ENCODE measurements at places on chromosomes 2 and 18.
A peak's percentile ranks its signal among the peaks of the same experiment; 100 is the strongest.

DNA sequence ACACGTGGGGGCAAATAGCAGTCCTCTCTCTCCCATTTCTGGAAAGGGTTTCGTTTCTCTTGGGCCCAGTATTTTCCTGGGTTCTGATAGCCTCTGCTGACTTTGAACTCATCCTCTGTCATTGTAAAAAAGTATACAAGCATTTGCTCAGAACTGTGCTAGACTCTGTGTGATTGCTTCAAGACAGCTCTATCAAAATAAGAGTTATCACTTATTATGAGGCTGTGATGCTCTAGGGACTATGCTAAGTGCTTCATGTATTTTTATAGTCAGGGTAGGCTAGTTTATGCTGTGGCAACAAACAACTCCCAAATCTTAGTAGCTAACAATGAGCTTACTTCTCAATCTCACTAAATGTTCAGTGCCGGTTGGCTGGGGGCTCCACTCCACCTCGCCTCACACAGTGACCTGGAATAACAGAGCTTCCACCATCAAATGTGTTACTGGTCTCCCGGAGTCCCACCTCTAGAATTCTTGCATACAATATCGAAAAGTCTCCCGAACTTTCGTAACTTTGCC is 110.8 kb upstream of the CDC42EP3 start:
- DNase-seq = no peak

DNA sequence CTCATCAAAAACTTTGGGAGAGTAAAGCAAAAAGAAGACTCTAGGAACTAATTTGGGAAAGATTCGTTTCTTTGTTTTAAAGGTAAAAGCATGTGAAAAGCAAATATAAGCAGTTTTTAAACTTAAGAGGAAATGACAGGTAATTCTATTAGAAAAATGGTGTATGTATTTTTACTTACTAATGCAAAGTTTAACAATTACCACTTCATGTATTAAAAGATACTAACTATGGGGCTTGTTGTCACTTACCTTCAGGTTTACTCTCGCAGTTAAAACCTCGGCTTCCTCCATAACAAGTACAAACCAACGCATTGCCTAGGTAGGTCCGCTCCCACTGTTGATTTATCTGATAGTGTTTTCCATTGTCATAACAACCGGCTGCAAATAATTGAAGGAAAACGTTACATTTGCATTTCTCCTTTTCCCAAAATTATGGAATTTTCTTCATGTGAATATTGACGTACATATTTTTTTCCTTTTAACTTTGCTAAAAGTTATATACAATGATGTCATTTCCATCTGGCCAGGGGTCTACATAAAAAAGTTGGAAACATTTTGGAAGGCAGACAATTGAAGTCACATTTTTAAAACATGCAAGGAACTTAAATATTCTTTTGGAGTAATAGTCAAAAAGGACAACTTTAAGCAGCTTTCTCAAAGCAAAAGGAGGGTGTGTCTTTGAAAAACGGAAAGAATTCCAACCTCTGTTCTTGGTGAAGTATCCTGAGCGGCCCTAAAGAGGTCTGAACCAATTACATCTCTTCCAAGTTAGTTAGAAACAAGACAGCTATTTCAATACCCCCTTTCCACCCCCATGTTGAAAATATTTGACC is 1.2 kb downstream of the FN1 start:
- no peak for DNase-seq

DNA sequence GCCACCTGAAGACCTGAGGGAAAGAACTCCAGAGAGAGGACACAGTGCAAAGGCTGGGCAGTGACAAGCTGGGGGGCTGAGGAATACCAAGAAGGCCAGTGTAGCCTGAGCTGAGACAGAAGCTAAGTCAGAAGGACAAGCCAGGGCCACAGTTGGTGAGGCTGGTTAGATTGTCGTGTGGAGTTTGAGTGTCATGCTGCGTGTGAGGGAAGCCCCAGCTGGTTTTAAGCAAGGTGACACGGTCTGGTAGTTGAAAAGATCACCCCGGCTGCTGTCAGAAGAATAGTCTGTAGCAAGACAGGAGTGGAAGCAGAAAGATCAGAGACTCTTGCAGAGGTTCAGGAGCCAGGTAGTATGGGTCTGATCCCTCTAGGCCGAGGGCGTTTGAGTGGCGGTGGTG is 50.6 kb upstream of the RMDN2 start:
- DNase-seq = no peak

GRCh38 chr2:177711483-177712265 is 319.1 kb downstream of the AGPS start:
- no peak for DNase-seq

- DNase-seq = no peak
These were observed 40.0 kb upstream of the FRZB start for GRCh38 chr2:182906454-182906853.

DNA sequence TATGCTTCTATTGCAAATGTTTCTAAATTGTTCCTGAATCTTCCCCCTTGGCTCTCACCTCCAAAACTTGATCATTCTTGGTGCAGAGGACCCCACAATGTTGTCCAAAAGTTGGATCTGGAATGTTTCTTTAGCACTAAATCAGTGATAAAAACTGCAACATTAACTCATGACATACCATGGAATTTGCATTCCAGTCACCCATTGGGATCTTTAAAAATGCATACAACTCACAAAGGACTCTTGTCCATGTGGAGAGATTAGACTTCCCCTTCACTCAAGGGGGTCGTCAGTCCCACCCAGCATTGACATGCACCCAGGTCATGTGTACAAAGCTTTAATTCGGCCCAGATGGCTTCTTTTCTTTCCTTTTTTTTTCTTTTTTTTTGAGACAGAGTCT is 169.3 kb downstream of the SETBP1 start:
- no peak for DNase-seq

DNA sequence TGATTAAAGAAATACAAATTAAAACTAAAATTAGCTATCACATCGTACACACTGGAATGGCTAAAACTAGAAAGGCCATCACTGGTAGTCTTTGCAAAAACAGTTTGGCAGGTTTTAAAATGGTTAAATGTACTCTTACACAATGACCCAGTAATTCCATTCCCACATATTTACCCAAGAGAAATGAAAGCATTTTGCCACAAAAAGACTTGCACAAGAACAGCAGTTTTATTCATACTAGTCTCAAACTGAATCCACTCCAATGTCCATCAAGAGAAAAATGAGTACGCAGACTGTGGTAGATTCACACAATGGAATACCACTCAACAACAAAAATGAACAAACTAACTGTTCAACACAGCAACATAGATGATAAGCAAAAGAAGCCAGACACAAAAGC is 29.1 kb downstream of the SP140L start:
- peak; percentile 9 for DNase-seq

DNA sequence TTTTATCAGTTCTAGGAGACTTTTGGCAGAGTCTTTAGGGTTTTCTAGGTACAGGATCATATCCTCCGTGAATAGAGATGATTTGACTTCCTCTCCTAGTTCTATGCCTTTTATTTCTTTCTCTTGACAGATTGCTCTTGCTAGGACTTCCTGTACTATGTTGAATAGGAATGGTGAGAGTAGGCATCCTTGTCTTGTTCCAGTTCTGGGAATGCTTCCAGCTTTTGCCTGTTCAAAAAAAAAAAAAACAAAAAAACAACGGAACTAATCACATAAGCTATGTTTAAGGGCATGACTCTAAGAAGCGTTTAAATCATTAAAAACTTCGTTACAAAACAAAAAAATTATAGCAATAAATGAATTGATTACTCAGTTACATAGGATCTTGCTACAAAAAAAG is 145.7 kb downstream of the NUP35 start:
- no peak for DNase-seq

DNA sequence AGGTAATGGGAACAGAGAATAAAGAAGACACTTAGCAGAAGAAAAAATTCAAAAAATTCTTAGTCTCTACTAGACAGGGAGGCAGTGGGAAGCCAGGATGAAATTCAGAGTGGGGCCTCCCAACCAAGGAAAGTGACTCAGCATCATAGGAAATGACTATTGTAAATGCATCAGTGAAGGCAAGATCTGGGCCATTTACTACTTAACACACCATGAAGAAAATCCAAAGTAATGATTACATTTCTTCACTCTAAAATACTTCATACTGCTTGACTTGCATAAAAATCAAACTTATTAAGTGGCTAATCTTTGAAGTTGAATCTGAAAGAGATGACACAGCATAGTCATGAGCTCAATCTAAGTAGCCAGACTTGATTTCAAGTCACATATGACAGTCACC is 405.8 kb upstream of the SLC39A10 start:
- DNase-seq = no peak

DNA sequence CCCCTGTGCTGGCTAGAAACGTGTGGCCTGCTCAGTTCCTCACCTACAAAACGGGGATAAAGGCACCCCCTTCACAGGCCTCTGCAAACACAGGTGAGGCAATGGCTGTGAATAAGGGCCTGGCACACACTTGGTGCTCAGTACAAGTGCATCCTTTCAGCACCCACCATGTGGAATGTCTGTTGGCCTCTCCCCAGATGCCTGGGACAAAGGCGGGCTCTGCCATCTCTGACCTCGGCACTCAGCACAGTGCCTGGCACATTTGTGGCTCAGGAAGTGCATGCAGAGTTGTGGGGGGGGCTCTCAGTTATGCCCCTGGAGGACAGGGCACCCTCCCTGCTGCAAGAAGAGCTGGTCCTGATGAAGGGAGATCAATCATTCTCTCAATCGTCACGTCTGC is 224.6 kb upstream of the RAB6C start:
- no peak for DNase-seq

GRCh38 chr18:39208729-39209128 is 1643.1 kb upstream of the CELF4 start:
- DNase-seq = no peak

DNA sequence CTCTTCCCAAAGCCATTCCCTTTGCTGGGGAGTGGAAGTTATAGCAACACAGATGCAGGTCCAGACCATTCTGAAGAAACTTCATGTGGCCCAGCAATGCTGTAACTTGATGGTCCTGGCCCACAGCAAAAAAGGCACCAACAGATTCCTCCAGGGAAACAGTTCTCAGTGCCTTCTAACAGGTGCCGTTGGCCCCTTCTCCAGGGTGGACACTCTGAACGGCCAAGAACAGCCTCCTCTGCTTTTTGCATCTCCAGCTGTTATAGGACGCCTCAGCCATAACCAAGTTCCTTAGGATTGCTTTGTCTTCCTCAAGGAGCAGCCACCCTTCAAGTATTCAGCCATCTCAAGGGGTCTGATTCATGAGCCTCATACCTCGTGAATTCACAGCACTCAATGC is 38.0 kb downstream of the MARCO start:
- no peak for DNase-seq

DNA sequence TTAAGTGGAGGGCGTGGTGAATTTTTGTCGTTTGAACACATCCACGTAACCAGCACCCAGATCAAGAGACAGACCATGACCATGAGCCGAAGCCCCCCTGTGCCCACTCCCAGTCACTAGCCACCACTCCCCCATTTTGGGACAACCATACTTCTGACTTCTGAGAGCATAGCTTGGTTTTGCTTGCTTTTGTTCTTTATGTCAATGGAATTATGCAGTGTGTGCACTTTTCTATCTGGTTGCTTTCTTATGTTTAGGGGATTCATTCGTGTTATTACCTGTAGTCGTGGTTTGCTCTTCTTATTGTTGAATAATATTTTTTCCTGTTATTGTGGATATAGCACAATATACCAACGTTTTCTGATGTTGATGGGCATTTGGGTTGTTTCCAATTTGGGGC is 141.7 kb downstream of the GLI2 start:
- DNase-seq = no peak

DNA sequence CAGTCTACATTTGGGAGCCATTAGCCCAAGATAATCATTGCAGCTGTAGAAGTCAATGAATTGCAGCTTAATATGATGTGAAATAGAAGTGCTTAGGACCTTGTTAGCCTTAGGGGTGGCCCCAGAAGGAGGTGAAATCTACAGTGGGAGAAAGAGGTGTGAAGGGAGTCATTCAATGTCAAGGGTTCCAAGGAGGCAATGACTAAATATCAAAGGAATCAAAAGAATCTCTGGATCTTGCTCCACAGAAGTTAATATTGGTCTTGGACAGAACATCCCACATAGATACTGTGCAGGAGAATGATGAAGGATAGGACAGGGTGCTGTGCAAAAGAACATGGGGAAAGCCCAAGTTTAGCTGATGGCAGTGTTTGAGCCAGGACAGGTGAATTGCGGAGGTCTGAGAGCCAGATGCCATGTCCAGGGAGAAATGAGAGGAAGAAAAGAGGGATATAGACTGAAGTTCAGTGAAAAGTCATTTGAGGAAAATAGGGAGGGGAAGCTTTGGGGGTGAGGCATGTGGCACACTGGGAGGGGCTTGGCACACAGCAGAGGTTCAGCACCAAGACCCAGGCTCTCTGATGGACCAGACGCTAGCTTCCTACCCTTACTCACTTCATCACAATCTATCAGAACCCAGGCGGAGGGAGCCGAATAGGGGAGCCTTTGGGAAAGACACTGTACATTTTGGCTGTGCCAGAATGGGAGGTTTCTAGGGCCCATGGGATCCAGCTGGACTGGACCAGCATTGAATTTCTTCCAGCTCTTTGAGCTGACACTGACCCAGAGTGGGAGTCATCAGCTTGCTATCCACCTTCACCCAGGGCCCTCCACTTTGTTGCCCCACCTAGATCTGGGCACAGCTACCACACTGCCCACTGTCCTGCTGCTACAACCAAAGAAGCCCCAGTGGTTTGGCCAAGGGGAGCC is 2.2 kb downstream of the IL1F10 start:
- no peak for DNase-seq

- no peak for DNase-seq
These were observed 16.1 kb downstream of the STRADB start for GRCh38 chr2:201467666-201468065.

DNA sequence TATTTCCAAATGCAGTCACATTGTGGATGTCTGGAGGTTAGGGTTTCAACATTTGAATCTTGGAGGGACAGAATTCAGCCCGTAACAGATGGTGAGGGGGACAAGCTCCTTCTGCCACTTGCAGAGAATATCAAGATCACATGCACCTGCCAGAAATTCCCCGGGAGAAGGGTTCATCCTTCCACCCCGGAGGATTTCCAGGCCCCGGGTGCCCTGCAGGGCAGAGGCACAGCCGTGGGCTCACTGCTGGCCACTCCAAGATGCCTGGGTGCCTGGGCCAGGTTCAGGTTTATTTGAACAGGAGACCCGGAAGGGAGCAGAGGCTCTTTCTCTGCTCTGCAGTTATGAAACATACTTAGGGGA is 38.2 kb upstream of the MGAT4A start:
- no peak for DNase-seq

GRCh38 chr2:45273412-45274249 is 264.4 kb upstream of the SIX2 start:
- DNase-seq = no peak
